ENCODE measurements at places on chromosomes 6 and 20. TPM values are rescaled to one million over a fixed set of nuclear protein-coding genes. Genes with fewer than 3 reads are reported as not detected.

DNA sequence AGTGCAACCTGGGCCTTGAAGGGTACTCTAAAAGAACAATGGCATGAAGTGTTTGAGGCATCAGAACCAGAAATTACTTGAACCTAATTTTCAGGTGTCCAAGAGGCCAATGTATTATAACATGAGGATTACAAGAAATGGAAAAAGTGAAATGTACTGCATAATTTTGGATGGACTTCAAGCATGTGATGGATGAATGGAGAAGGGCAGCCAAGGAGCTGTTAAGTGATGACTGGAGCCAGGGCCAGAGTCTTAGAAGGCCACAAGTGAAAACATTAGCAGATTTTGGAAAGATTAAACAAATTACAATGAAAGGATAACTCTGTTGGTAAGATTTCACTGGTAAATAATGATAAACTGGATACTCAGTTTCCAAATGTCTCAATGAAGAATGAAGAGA is 738.2 kb downstream of the CD109 start:
- DNase-seq: no peak

- DNase-seq: peak; percentile 43
Observed at GRCh38 chr6:159788753-159789376, 537 bp downstream of the TCP1 start.

DNA sequence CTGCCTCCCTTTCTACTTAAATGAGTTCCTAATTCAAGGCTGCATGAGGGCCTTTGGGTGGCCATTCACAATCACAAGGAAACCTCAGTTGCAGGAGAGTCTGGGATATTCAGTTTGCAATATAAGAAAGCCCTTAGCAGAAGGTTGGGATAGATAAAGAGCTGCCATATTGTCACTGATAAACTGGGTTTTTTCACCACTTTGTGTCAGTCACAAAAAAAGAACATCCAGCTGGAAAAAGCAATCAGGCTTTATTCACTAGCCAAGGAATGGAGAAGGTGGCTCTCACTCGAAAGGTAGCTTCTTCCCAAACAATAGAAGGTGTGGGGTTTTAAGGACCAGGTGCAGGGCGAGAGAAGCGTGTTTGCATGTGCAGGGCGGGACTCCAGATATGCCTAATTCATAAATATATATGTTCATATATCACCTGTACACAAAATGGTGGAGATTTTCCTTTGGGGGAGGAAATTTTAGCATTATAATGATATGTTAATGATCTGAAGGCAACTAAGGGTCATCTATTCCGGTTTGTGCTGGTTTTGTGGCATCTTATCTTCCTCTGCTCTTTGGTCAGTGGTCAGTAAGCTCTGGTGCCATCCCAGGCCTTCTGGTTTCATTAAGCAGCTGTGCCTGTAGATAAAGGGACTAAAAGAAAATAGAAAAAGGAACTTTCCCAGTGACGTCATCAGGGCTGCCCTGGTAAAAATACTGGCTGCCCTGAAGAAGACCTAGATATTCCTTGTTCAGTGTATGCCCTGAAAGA is 97.1 kb upstream of the IYD start:
- no peak for DNase-seq

Gene THBS2
- 0.05 TPM for total RNA-seq

Gene TDRD6
- total RNA-seq: 0.66 TPM

Gene HSPA1L
- total RNA-seq: 0.35 TPM

Gene ULBP3
- 6.3 TPM for total RNA-seq

DNA sequence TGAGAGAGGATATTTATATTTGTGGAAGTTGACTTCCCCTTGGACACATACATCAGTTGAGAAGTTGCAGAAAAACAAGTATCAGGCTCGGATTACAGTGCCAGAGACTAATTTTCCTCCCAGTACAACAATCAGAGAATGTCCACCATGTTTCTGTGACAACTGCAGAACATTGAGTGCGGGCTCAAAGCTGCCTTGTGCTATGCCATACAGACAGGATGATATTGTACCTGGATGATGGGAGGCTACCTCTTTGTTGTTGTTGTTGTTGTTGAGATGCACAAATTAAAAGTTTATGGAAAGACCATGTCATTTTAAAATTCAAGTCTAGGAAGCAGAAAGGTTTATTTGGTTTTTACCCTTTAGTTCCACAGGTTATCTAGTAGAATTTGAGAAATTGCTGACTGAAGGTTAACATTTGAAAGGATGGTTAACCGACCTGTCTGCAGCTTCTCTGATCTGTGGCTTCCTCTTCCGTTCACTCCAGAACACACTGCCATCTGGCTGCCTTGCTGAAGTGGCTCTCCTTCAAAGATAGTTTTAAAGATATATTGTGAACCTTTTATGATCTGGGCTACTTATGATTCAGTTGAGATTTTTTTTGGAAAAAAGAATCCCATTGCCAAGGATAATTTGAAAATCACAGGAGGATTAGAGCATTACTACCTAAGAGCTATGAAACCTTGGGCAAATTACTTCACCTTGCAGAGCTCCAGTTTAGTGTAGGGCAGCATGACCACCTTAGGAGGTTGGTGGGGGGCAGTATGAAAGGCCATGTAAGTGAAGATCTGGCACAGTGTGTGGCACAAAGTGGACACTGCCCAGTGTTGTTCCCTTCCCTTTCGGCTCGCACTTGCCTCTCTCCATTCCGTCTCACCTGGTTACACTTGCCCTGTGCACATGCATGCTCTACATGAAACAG is 15.9 kb downstream of the TMEM200A start:
- no peak for DNase-seq

GRCh38 chr6:169669889-169670288 is 31.9 kb downstream of the WDR27 start:
- DNase-seq: no peak

DNA sequence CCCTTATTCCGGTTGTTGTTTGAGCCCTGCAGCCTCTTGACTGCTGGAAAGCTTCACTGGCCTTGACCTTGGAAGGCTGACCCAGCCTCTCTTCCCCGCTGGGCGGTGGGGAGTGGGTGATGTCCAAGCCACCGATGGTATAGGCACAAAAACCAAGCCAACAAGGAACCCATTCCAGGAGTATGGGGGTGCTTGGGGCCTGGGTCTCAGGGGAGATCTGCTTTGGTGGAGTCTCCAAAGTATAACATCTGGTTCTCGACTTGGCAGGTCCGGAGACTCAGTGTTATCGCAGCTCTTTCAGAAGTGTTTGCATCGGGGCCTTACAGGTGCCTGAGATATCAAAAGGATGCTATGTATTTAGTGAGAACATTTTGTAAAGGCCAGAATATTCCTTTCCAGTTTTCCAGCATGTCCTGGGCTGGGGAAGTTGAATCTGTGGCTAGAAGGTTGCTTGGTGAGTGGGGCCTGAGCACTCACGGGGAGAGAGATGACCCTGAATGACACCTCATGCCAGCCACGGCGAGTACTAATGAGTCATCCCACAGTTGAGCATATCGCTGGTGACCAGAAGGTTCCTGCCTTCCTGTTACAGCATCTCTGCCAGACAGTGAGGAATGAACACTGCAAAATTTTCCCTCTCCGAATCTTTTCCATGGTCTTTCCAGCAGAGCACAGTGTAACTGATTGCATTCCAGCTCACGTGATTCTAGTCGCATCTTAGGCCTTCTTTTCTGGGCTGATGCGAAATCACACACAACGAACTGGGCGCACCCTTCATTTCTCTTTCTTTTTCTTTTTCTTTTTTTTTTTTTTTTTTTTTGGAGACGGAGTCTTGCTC is 133.9 kb downstream of the ZDHHC14 start:
- DNase-seq: peak; percentile 66

GRCh38 chr6:91705646-91706045 is 1118.8 kb upstream of the MAP3K7 start:
- no peak for DNase-seq

GRCh38 chr20:50308513-50309279 is 118.1 kb downstream of the CEBPB start:
- peak; percentile 99 for DNase-seq

- peak; percentile 38 for DNase-seq
Observed at GRCh38 chr6:153084393-153084792, 46.7 kb downstream of the RGS17 start.

Gene SUPT3H
- total RNA-seq: 14.4 TPM

Gene IP6K3
- 1.7 TPM for total RNA-seq

- no peak for DNase-seq
Observed at GRCh38 chr20:48784273-48784641, 43.5 kb downstream of the PREX1 start.

- DNase-seq: peak; percentile 41
Observed at GRCh38 chr6:62640749-62641148, 354.7 kb upstream of the KHDRBS2 start.

DNA sequence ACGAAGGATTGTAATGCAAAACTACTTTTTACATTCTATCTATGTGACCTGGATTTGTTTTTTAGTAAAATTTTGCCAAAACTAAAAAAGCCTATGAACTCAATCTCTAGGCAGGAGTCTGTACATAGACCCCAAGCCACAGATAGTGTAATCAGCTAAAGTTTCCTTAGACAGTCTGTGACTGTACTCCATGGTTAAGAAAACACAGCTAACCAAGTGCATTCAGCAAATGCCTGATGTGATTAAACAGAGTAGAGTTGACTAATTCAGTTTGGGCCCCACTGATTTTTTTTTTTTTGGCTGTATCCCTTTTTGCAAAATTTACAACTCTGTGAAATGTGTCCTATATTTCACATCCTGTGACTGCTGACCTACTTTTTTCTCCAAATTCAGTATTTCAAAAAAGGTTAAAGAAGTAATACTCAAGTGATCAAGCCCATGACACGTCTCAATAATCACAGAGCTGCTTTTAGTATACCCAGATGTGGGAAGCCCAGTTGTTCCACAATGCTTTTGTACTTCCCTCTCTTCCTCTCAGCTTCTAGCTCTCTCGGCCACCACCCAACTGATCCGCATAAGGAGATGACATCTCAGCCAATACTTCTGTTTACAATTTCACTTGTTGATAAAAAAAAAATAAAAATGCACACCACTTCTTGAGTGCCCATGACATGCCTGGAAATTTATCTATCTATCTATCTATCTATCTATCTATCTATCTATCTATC is 108.8 kb upstream of the TBX18 start:
- DNase-seq: no peak

Gene RIPOR2
- 4.9 TPM for total RNA-seq

Gene RHAG
- not detected for total RNA-seq

DNA sequence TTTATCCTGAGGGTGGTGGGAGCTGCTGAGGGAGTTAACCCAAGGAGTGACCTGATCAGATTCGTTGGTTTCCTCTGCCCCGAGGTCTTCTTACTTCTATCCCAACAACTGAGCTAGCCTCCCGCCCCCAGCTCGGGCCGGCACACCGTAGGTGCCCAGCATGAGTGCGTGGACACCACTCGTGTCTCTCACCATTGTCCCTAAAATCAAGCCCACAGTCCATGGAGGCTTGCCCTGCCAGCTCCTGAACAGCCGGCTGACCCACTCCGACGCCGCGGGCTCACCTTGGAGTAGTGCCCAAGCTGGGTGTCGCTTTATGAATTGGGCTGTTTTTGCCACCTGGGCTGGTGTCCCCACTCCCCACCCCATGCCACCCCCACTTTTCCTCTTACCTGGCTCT is 59.0 kb upstream of the CCDC167 start:
- DNase-seq: no peak

DNA sequence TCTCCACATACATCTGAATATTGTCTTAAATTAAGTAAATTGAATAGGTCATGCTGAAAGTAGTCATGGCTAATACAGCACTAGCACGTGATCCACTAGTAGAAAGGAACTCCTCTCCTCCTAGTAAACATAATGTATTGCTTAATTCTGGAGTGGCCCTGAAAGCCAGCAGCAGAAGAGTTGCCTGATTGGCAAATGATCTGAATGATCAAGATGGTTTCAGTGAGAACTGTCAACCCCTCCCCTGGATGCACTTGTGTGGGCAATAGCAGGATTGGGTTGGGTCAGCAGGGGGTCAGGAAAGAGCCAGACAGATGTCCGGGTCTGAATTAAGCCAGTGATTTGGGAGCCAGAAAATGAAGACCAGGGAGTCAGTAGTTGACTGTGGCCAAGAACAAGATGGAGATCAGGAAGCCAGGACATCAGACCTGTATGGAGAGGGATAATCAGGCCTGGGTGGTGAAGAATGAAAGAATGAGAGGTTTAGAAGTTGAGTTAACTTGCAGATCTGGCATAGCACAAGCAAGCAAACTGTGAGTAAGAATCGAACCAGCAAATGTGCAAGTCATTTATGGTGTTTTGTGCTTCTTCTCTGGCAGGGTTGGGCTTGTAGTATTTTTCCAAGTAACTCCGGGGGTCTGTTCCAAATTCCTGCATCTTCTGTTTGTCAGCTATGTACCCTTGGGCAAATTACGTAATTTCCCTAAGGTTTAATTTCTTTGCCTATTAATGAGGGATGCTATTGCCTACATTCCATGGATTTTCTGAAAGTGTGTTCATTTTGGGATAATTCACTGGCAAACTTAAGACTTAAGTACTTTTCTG is 304.9 kb downstream of the CD109 start:
- peak; percentile 8 for DNase-seq

Gene DDO
- not detected for total RNA-seq

DNA sequence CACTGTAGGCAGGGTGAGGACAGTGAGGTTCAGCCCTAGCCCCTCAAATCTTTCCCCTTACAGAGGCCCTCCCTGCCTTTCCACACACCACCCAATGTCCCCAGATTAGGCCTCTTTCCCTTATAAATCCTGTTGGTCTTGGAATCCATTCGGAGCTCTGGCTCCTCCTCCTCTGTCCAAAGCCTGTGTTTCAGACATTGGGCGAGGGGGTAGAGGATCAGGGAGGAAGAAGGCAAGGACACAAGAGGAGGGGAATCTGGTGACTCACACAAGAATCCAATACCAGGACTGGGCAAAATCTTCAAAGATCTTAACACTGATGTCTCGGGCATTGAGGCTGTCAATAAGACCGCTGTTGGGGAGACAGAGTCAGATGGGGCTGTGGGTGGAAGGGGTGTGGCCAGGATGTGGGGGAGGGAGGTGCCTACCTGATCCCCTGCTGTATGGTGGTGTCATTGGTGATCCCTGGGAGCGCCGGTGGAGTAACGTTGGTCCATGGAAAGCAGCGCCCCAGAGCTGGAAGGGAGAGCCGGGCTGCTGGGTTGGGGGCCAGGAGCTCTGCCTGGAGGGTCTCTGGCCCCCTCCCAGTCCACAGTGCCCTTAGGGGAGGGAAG is 7.6 kb downstream of the SLC44A4 start:
- no peak for DNase-seq

DNA sequence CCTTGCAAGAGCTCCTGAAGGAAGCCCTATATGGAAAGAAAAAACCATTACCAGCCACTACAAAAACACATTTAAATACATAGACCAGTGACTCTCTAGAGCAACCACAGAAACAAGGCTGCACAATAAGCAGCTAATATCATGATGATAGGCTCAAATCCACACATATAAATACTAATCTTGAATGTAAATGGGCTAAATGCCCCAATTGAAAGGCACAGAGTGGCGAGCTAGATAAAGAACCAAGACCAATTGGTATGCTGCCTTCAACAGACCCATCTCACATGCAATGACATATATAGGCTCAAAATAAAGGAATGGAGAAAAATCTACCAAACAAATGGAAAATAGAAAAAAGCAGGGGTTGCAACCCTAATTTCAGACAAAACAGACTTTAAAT is 153.0 kb downstream of the LRRC1 start:
- DNase-seq: no peak

- DNase-seq: peak; percentile 54
Observed at GRCh38 chr6:138517635-138518034, 18.3 kb upstream of the NHSL1 start.
